ENCODE measurements at places on chromosomes 6 and 20. TPM values are rescaled to one million over a fixed set of nuclear protein-coding genes. Genes with fewer than 3 reads are reported as not detected.

NRSN2 gene
- 34.3 TPM for total RNA-seq

SAPCD1 gene
- 1.1 TPM for total RNA-seq

MAS1 gene
- not detected for total RNA-seq

WFDC12 gene
- not detected for total RNA-seq

FAM229B gene
- 10.1 TPM for total RNA-seq

RAMACL gene
- 0.27 TPM for total RNA-seq

PSMB9 gene
- total RNA-seq: 15.9 TPM

All from gastroesophageal sphincter (tissue), 4 donors.